Kidney glomerular epithelial cell (primary cell): ENCODE measurements at places on chromosomes 6 and 20.

DNA sequence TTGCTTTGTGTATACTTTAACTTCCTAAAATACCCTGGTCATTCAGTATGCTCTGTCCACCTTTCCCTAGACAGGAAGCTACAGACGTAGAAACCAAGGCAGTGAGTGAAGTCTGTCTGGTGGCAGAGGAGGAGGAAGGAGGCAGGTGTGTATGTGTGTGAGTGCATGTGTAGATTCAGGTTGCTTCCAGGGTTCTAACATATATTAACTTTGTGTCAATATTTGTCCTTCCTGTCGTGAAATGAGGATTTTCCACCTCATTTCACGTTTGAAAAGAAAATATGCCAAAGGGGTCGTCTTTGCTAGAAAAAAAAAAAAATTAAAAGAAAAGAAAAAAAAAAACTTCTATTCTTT lies 411.5 kb downstream of the PKHD1 start:
- no peak for DNase-seq

DNA sequence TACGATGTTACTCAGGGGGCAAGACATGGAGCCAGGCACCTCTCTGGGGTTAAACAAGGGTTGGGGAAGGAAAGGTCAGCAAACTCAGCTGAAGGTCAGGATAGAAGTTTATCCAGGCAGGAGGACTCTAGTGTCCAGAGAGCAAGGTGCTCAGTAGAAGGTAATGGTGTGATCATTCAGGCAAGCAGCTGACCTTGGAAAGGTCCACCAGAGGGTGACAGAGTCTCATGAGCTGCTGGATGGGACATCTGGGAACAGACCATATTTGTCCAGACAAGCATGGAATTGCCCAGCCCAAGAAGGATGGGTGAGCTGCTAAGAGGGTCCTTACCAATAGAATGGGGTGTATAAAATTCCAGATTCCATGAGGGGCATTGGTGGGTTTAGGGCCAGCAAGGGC lies 89.5 kb downstream of the MAP3K7 start:
- DNase-seq, result no peak

DNA sequence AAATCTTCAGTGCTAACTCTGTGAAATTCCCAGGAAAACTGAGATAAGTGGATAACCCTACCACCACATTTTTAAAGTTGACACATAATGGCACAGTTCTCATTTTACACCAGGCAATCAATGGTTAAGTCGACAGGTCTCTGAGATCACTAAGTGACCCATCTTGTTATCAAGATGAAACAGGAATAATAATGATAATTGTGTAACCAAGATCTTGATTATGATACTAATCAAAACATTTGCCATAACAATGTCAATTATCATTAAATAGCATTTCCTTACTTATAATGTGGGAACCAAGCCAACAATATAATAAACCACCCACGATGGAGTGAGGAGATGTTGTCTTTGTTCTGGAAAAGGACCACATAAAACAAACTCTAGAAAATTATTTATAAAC lies 541.6 kb downstream of the TFAP2B start:
- DNase-seq, result no peak

- DNase-seq, result no peak
Observed at GRCh38 chr20:11083841-11084240, 410.0 kb upstream of the JAG1 start.

DNA sequence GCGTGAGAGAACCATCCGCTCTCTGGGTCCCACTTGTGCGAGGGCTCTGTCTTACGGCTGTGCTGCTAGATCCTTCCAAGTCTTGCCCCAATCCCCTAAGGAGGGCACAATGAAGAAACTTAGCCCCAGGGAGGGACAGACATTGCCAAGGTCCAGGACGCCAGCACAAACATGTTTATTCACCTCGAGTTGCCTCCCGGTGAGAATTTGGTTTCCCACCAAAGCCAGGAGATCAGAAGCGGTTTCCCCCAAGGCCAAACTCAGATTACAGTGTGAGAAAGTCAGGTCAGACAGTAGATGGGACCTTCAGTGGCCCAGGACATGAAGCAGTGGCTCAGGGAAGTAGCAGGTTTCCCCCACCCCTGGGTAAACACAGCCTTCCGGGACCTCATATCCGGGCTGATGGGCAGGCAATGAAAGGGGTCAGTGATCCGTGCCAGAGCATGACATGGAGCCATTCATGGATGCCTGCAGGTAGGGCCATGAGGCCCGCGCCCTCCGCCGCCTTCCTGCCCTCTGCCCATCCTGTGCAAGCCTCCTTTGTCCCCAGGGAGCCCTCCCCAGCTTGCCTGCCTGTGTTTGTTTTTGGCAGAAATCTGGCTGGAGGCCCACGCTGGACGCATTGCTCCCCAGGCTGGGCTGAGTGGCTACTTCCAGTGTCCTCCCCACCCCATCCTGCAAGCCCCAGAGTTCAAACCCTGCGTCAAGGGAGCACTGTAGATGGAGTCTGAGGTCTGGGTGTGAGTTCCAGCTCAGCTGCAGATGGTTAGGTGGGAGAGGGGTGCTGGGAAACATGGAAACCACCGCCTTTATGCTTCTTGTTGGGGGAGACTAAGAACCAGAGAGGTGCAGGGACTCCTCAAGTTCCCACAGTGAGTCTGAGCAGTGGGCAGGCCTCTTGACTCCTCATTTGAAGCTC lies 2.0 kb downstream of the BPIFB2 start:
- DNase-seq, result no peak

GRCh38 chr6:9057937-9058336 lies 622.6 kb upstream of the SLC35B3 start:
- DNase-seq, result no peak

DNA sequence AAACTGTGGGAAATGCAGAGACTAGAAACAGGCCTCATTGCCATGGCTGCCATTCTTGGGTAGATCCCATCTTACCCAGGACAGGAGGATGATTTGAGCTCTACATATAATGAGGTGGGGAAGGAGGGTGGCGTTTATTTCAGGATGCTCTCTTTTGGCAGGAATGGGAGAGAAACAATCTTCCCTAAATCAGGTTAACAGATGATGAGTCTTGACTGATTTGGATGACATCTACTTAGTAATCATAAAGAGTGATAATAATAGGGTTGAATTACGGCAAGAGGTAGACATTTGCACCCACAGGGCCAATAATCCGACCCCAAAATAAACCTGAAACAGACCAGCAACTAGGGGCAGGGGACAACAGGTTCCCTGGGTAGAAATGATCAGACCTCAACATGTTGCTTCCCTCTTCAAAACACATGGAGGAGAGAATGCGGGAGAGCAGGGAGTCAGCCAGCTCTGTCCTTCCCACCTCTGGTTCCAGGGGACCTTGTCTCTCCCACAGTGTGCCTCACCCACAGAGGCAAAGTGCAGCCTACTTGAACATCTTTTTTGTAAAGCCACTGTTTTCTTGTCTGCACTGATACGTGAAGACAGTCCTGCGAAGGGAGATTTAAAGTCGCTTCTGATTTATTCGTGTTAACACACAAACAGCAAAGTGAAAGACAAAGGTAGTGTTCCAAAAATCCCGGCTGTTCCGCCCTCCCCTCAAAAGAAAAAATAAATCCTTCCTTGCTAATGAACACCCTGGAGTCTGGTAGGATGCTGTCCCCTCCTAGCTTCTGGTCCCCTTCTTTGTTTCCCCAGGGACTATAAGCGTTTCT lies 3.9 kb downstream of the FOXQ1 start:
- no peak for DNase-seq

DNA sequence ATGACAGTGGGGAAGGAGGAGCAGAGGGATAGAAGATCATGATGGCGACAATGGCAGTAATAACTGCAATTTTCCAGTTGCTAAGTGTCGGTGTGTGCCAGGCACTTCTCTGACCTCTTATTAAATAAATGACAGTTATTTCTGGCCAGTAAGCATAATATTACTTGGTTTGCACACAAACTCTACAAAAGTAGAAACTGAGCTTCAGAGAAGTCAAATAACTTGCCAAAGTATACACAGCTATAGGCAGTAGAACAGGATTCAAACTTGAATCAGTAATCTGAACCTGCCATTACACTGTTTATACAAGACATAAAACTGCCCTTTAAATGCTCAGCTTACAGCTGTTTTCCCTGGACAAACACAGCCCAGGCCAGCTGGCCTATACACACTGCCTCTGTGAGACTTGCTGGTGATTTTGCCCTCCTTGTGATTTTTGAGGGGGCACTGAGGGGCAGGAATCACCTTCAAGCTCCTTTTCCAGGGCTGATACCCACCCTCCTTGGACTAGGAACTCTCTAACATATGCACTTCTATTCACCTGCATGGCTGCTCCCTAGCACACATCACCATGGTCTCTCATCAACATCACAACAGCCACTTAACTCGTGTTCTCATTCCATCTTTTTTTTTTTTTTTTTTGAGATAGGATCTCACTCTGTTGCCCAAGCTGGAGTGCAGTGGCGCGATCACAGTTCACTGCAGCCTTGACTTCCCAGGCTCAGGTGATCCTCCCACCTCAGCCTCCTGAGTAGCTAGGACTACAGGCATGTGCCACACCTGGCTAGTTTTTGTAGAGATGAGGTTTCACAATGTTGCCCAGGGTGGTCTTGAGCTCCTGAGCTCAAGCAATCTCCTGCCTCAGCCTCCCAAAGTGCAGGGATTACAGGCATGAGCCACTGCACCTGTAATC lies 63.6 kb downstream of the SLC23A2 start:
- DNase-seq, result no peak

- peak; percentile 2 for DNase-seq
Observed at GRCh38 chr20:25867776-25868649, 171.4 kb upstream of the ZNF337 start.

GRCh38 chr6:47440719-47441118 lies 36.9 kb upstream of the CD2AP start:
- no peak for DNase-seq

- no peak for DNase-seq
Observed at GRCh38 chr6:143755301-143755744, 77.6 kb downstream of the PHACTR2 start.
